Erythroblast (primary cell): ENCODE measurements at places on chromosomes 16 and 17.
A peak's percentile ranks its signal among the peaks of the same experiment; 100 is the strongest.

GRCh38 chr17:2048805-2049204 is 6.1 kb upstream of the HIC1 start:
- DNase-seq, result no peak

- DNase-seq, result no peak
Measured at GRCh38 chr17:49874911-49875310, 27.0 kb upstream of the TAC4 start.

DNA sequence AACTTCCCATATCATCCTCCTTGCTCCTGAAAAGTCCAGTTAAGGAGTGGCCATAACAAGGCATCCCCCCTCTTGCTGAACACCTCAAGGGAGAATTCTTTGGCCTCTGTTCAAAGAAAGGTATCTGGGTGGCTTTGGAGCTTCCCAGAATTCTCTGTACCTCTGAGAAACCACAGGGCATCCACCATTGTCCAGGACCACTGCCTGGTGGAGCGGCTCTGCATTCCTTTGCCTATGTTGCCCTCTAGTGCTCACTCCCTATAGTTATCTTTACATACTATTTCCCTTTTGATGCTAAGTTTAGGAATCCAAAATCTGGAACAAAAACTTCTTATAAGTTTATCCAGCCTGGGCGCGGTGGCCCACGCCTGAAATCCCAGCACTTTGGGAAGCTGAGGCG is 30.3 kb downstream of the CHD9NB start:
- DNase-seq, result peak; percentile 29

DNA sequence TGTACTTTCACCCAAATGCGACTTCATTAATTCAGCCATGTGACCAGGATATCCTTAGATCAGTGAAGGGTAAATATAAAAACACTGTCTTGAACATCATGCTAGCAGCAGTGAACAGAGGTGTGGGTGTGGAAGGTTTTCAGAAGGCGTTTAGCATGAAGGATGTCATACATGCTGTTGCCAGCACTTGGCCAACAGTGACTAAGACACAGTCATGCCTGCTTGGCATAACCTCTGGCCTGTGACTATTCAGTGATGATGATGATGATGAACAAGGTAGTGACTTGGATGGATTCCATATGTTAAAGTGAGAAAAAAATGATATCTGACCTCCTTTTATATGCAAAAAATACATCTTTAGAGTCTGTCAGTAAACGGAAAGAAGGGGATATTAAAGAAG is 97.9 kb downstream of the MAP2K4 start:
- no peak for DNase-seq

- DNase-seq, result no peak
Measured at GRCh38 chr16:10923146-10923649, 19.1 kb downstream of the DEXI start.

DNA sequence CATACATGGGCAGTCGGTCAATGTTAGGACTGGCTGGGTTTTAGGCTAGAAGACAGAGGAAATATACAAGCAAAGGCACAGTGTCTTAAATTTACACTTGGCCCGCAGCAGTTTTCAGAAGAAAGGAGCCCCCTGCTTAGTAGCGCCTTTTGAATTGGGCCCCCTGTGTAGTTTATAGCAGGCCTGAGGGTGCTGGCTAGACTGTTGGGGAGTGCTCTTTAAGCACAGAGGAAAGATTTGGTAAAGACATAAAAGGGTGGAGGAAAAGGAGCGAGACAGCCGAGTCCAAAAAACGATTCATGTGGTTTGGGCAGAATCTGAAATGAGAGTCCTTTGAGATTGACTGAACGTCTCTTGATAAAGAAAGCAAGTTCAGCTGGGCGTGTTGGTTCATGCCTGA is 10.6 kb downstream of the RMI2 start:
- no peak for DNase-seq

DNA sequence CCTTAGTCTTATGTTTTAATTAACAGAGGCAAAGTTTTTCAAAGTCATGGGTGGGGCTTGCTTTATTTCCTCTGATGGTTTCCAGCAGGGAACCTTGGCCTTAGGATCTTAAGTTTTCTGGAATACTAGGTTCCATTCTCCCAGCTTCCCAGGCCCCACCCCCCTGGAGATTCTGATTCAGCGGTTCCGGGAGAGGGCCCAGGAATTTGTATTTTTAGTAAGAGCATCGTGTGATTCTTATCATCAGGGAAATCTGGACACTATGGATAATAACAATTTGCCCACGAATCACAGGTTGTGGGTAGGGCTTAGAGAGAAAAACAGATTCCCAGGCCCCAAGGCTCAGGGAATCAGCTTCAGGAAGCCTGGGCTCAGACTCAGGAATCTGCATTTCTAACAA is 263.6 kb downstream of the NTN1 start:
- DNase-seq, result no peak

DNA sequence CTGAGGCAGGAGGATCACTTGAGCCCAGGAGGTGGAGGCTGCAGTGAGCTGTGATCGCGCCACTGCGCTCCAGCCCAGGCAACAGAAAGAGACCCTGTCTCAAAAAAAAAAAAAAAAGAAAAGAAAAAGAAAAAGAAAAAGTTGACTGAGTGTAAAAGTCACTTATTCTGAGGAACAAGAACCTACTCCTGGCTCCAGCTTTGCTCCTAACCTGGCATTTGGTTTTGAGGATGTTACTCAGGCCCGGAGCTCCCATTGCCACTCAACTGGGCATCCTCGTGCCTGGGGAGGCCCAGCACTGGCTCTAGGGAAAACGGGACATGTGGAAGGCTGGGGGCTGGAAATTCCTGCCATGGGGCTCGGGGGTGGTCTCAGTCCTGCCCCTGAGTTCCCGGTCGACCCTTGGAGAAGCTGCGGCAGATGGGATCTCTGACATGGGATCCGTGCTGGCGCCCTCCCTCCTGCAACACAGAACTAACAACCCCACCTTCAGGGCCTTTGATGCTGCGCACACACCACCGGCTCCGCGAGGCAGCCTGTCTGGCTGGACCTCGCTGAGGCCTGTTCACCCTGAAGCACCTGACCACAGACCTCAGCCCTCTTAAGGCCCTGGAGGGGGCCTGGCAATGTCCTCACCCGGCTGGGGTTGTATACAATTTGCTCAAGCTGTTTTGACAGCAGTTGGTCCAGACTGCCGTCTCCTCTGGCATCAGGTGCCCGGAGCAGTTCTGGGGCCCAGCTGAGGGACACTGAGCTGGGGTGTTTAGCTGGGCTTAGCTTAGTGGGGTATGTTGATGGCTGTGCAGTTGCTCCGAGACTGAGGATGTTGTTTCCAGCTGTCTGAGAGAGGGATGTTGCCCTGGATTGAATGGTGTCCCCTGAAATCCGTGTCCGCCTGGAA is 12.3 kb downstream of the CD7 start:
- no peak for DNase-seq

- no peak for DNase-seq
Measured at GRCh38 chr17:9977180-9977575, 72.1 kb upstream of the RCVRN start.

DNA sequence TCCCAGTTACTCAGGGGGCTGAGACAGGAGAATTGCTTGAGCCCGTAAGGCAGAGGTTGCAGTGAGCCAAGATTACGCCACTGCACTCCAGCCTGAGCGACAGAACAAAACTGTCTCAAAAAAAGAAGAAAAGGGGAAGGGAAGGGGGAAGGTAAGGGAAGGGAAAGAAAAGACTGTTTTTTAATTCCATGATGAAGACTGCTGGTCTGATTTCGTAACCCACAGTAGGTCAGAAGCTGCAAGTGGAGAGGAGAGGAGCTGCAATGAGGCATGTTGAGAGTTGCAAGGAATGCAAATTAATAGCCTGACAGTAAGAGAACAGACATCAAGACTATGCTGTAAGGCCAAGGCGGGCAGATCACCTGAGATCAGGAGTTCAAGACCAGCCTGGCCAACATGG is 33.3 kb downstream of the HELZ start:
- no peak for DNase-seq

DNA sequence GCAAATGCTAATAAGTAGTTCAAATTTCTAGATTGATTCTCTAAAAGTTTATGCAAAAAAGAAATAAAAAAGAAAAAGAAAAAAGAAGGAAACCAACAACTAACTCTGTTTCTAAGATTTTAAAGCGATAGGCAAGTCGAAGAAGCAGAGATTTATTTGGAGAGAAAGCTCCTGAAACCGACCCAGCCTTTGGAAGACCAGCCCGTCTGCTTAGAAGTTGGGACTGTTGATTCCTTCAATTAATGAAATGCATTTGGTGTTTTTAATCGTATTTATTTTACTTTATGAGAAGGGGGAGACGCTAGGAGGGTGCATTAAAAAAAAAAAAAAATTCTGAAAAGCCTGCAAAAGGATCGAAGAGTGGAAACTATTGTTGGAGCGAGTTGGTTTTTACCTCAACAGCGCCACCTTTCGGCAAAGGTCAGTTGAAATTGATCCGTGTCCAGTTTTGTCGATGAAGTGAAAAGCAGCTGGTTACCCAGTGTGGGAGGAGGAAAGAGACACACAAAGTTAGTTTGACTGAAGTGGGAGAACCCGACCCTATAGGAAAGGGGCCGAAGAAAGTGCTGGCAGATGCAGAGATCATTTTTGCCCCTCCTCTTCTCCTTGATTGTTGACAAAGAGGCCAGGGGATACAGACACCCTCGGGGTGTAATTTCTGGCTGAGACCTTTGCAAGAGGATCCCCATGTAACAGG is 1.5 kb upstream of the MAF start:
- DNase-seq, result peak; percentile 31

GRCh38 chr17:11216976-11217375 is 24.0 kb upstream of the SHISA6 start:
- no peak for DNase-seq
